ENCODE measurements at places on chromosomes 3 and 15.

GRCh38 chr3:166052440-166052839 is 215.2 kb upstream of the BCHE start:
- no peak for DNase-seq

DNA sequence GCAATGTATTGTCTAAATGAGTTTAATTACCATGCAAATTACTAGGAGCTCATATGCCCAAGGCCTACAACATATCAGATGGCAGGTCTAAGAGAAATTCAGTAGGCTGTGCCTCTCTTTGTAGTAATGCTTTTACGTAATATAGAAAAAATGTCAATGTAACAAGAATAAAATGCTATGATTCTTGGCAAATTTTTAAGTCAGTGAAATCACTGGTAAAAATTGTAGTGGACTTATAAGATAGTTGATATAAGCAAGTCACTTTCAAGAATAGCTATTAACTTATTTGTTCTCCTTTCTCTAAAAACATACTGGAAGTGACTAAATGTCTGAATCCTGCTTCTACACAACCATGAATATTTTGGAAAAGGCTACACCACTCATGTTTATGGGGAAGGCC is 707.8 kb downstream of the TUSC7 start:
- no peak for DNase-seq

GRCh38 chr3:184255291-184256039 is 5.9 kb downstream of the CAMK2N2 start:
- no peak for DNase-seq

GRCh38 chr15:62440362-62441105 is 275.4 kb upstream of the C2CD4B start:
- DNase-seq, result no peak

DNA sequence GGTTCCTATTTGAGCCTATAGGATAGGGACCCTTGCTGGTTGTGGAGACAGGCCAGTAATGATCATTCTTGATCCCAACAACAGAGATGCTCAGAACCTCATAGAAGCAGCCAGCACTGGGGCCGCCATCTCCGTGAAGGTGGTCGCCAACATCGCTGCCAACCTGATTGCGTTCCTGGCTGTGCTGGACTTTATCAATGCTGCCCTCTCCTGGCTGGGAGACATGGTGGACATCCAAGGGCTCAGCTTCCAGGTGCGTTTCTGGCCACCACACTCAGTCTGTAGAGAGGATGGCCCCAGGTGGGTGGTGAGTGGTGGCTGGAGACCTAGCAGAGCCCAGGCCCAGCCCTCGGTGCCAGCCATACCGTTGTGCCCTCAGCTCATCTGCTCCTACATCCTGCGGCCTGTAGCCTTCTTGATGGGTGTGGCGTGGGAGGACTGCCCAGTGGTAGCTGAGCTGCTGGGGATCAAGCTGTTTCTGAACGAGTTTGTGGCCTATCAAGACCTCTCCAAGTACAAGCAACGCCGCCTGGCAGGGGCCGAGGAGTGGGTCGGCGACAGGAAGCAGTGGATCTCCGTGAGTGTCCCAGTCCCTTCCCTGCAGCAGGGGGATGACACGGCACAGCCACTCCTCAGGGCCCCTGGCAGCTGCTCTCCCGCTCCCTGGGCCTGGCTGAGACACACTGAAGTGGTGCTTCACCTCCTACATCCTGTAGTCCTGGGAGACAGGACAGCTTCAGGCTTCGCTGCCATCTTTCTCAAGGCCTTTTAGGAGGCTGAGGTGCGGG is 46.5 kb upstream of the PDE8A start:
- no peak for DNase-seq

DNA sequence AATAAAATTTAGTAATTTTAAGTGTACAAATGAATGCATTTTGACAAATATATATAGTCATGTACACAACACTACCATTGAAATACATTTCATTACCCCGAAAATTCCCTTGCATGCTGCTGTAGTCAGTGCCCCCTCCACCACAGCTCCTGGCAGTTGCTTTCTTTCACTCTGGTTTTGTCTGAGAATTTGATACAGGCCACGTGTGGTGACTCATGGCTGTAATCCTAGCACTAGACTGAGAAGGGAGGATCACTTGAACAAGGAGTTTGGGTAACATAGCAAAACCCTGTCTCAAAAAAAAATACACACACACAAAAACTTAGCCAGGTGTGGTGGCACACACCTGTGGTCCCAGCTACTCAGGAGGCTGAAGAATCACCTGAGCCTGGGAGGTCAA is 65.4 kb downstream of the TFRC start:
- DNase-seq, result no peak

DNA sequence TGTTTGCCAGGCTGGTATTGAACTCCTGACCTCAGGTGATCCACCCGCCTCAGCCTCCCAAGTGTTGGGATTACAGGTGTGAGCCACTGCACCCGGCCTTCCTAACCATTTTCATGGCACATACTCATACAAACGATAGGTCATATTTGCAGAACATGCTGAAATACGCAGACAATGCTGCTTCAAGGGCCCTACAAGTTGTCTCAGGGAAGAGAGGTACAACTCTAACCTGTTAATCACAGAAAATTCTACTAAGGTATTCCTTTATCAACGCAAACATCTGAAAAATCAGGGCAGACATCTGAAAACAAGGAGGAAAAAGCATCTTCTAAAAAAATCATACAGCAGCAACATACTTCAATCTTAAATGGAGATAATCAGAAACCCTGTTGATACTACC is 39.9 kb downstream of the RAF1 start:
- no peak for DNase-seq

GRCh38 chr15:101244036-101244781 is 7.6 kb downstream of the CHSY1 start:
- DNase-seq, result no peak

GRCh38 chr15:98232761-98233160 is 272.3 kb downstream of the ARRDC4 start:
- no peak for DNase-seq

- no peak for DNase-seq
Measured at GRCh38 chr15:52797625-52798501, 7.7 kb upstream of the ONECUT1 start.

- DNase-seq, result no peak
Measured at GRCh38 chr15:28932361-28932760, 46.6 kb downstream of the APBA2 start.

DNA sequence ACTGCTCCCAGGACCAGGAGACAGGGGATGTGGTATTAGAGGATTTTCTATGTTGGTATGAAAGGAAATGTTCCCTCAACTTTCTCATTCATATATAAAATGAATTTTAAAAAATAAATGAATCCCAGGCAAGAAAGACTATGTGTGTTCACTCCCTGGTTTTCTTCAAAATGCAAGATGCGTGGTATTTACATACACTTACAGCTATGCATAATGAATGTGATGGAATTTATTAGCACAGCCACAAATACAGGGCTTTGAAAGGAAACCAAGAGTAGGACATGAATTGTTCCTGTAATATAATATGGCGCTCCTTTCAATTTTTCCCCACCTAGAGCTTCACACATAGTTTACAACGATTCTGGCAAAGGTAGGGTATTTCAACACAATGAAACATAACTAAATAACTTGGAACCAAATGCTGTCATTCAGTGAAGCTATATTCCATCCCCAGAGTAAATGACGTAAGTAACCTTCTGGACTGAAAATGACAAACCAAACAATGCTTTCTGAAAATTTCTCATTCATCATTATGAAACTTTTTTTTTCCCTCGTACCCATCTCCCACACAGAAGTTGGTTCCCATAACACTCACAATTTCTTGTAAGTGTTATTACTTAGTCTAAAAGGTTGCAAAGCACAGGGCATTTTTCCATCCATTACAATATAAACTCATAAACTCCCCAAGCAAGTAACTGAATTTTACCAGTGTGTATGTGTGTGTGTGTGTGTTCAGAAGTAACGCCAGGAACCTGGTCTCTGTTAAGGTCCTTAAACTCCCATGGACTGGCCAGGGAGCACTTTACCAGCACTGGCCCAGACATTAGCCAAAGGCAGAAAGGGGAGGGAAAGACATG is 41.8 kb downstream of the CBLB start:
- DNase-seq, result no peak

DNA sequence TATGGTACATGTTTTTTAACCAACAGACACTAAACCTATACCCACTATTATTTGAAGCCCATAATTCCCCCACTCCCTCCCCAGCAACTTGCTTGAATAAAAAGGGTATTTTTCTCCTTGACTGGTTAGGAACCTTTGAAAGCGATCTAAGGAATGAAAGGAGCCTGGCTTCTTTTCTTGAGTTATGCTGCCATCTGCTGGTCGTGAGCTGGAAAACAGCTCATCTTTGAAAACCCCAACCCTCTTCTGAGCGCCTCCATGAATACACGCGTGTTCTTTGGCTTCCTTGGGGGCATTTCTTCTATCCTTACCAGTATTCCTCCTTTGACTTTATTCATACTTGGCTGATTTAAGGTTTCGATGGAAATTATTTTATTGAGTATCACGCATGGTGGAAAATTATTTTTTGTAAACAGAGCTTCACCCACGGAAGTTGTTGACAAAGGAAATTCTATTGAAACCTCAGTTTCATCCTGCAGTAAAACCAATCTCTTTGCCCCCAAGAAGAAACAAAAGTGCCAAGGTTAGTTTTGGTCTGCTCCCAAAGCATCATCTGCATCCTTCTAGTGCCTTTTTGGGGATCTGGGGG is 171.6 kb downstream of the SV2B start:
- DNase-seq, result peak; percentile 60

DNA sequence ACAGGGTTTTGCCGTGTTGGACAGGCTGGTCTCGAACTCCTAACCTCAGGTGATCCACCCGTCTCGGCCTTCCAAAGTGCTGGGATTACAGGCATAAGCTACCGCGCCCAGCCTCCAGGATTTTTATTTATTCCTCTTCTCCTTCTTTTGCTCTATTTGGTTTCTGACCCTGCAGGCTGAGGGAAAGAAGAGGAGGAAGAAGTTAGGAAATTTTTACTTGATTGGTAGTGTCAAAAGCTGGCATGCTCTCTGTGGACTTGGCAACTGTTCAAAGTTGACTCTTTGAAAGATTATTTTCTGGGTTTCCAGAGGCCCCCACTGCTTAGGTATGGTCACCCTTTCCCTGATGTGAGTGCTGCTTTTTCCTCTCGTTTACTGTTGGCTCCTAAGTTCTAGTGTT is 372.2 kb downstream of the DIPK2A start:
- DNase-seq, result no peak

DNA sequence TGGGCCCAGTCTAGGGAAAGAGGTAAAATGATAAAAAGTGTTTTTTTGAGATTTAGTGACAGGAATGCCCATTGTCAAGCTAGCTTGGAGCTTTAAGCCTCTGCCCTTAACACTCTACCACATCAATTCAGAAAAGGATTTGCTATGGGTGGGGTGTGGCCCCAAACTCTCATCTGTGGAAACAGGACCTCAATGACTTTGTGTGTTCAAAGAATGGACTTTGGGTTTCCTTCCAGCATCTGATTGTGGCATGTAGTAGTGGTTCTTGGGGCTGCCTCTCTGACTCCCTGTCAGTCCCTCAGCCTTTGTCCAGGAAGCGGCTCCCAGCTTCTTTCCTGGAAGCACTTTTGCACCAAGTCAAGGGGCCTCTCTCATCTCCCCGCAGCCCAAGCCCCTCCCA is 56.1 kb downstream of the CCNL1 start:
- DNase-seq, result no peak

GRCh38 chr3:58528629-58529028 is 8.4 kb downstream of the ACOX2 start:
- no peak for DNase-seq

GRCh38 chr15:32959077-32959476 is 235.4 kb downstream of the FMN1 start:
- DNase-seq, result no peak

DNA sequence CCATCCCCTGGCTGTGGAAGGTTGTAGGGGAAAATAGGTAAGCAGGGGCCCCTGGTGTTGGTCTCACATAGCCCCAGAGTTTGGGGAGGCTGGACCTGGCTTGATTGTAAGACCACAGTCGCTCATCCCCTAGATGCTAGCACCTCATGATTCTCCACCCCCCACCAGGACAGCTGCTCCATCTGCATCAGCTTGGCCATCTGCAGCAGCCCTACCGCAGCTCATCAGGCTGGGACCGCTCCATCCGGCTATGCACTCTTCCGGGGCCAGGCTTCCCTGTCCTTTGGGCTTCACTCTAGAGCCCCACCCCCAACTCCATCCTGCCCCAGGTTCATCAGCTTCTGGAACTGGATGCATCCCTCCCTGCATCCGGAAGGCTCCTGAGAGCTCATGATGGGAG is 12.6 kb downstream of the SCN5A start:
- DNase-seq, result no peak

DNA sequence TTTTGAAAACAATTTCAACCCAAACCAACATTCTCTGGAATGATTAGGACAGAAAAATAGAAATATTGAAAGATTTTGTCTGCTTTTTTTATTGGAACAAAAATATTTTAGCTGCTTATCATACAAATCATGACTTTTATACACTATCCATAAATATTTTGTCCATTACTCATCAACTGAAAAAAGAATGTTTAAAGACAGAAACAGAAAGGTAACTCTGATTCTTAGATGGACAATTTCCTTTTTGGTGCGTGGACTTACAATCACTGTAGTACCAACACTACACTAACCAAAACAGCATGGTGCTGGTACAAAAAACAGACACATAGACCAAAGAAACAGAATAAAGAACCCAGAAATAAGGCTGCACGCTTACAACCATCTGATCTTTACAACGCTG is 582.8 kb upstream of the CCDC54 start:
- DNase-seq, result no peak

DNA sequence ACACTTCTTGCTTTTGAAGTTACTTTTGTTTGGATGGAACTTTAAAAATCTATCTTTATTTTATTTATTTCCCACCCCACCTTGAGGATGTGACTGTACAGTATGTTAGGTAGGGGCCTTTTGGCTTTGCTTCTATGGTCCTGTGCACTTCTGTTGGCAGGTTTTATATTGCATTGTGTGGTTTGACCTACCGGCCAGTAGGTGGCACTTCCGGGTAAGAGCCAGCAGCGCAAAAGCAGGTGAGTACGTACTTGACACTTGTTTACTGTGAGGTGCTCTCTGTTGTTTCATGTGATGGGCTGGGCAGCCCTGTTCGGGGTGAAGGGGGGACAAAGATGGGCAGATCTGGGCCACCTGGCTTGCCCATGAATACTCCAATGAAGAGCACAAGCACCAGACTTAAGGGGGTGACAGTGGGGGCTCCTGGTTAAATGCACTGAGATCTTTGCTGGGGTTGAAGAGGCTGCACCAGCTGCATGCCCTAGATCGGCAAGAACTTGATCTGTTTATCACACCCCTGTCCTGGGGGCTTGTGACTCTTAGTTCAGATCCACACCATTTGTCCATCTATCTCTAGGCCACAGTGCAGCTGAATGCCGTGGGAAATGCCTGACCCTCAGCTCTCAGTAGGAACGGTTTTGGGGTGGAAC is 131.6 kb downstream of the NLGN1 start:
- DNase-seq, result no peak
